ENCODE measurements at places on chromosomes 7 and 10. TPM values are rescaled to one million over a fixed set of nuclear protein-coding genes. Genes with fewer than 3 reads are reported as not detected.

CYP3A7 gene
- total RNA-seq = 1.0 TPM

RHOBTB1 gene
- total RNA-seq = 13.3 TPM

PHKG1 gene
- total RNA-seq = not detected

ASZ1 gene
- 0.24 TPM for total RNA-seq

GBX1 gene
- not detected for total RNA-seq

Measured in epithelial cell of alveolus of lung (primary cell).